ENCODE measurements at places on chromosomes 5 and 9. TPM values are rescaled to one million over a fixed set of nuclear protein-coding genes. Genes with fewer than 3 reads are reported as not detected.

- H3K4me3 ChIP-seq, result no peak overlapping the region
- H3K4me1 ChIP-seq, result no peaks in the 10 kb centered on the region
- DNase-seq, result no peak
- H3K36me3 ChIP-seq, result no peaks in the 10 kb centered on the region
Observed at GRCh38 chr9:109378316-109378715, 57.5 kb upstream of the EPB41L4B start.

GRCh38 chr9:106503759-106504158 lies 359.2 kb upstream of the ZNF462 start:
- H3K27me3 ChIP-seq, result no peaks in the 10 kb centered on the region
- no peak overlapping the region for H3K4me3 ChIP-seq
- no peaks in the 10 kb centered on the region for H3K4me1 ChIP-seq
- no peak overlapping the region for H3K27ac ChIP-seq
- no peak for DNase-seq

DNA sequence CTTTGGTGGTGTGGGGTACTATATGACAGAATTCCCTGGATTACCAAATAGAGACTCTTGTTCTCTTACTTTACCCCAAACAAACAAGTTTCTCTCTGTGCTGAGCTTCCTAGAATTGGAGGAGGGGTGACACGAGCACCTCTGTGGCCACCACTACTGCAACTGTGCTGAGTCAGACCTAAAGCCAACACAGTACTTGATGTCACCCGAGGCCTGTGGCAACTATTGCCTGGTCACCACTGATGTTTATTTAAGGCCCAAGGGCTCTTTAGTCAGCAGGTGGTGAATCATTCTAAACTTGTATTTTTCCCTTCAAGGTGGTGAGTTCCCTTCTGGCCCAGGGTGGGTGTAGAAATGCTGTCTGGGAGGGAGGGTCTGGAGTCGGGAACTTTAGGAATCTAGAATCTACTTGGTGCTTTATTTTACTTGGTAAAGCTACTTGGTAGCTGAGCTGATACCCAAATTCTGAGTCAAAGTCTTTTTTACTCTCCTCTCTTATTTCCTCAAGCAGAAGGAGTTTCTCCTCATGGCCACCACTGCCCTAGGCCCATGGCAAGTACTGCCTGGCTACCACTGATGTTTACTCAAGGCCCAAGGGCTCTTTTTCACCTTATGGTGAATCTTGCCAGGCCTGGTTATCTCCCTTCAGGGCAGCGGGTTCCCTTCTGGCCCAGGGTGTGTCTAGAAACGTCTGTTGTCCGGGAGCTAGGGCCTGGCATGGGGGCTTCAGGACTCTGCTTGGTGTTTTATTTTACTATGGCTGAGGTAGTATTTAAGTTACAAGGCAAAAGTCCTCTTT lies 9.8 kb downstream of the LURAP1L start:
- no peaks in the 10 kb centered on the region for H3K27me3 ChIP-seq
- no peaks in the 10 kb centered on the region for H3K36me3 ChIP-seq
- H3K4me1 ChIP-seq, result peaks cover 13% of the 10 kb centered on the region
- peak overlapping the region; percentile 97 for H3K27ac ChIP-seq
- no peak overlapping the region for H3K4me3 ChIP-seq

DNA sequence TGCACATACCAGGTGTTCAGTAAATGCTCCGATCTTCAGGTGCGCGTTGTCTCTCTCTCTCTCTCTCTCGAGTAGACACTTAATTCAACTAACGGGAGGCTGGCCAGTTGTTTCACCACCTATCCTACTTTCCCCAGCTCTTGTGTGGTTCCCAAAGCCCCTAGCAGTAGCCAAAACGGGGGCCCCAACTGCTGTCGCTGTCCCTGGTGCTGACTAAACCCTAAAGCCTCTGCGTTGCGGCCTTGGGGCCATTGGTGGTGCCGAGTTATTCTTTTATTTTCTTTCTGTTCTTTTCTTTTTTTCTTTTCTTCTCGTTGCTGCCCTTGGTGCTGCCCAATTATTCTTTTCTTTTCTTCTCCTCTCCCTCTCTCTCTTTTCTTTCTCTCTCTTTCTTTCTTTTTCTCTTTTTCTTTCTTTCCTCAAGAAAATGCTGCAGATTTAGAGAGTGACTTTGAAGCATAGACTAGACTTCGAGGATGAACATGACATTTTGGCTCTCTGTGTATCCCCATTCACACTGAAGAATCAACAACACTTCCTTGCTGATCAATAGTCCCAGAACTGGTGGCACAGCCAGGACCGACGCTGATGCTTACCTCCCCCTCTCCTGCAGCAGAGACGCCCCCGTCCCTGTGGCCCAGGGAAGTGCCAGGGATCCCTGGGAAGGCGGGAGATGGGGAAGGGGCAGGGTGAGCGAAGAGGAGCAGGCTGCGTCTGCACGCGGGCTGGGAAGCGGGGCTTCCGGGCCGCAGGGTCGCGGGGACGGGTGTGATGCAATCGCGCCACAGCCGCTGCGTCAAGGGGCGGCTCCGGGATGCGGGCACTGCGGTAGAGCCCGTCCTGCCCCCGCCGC lies at the start of gene FBLL1:
TSS of gene FBLL1 (plus strand) at position 785 of the 853 bp plus-strand sequence. CDS start 200 bp downstream, outside the sequence.
- no peak within 1 kb of the TSS for H3K27ac ChIP-seq
- H3K36me3 ChIP-seq, result no peaks in the 10 kb centered on the region
- peak; percentile 60 for DNase-seq
- H3K4me1 ChIP-seq, result no peaks in the 10 kb centered on the region
- peak within 1 kb of the TSS; percentile 39 for H3K4me3 ChIP-seq
- H3K27me3 ChIP-seq, result peaks cover 19% of the 10 kb centered on the region

DRD1 gene
- polyA plus RNA-seq, result 0.25 TPM

All from hepatocyte (in vitro differentiated cells).